ENCODE measurements at places on chromosomes 4 and X. TPM values are rescaled to one million over a fixed set of nuclear protein-coding genes. Genes with fewer than 3 reads are reported as not detected.
A peak's percentile ranks its signal among the peaks of the same experiment; 100 is the strongest.

GRCh38 chr4:40124690-40125089, 68.0 kb downstream of the N4BP2 start:
- no peak for DNase-seq

DNA sequence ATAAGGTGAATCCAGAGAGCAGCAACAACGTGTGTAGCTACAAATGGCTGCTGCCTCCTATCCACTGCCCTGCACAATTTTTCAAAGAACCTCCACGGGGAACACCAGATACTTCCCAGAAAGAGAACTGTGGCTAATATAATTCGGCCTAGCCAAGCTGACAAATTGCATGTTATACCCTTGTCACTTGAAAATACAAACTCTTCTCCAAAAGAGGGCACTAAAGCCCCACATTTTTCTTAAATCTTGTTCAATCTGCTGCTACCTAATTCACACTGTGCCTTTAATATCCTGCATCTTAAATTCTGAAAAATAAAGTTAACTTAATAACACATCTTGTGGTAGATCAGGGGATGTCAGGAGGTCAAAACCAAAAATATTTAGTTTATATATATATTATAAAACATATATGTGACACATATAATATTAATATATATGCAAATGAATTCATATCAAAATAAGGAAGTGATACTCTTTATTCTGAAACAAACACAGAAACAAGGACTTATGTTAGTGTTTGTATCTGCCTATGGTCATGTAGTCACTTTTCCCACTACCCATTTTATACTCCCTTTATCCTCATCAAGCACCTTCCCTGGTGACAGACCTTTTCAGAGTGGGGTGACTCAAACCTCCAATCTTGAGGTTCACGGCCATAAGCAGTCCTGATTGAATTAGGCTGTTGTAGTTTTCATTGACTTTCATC, 24.1 kb downstream of the CT45A1 start:
- DNase-seq, result no peak

- DNase-seq, result no peak
Observed at GRCh38 chrX:38968344-38969216, 167.3 kb downstream of the MID1IP1 start.

- DNase-seq, result no peak
Observed at GRCh38 chrX:115625572-115626301, 64.8 kb downstream of the PLS3 start.

GRCh38 chrX:68355629-68355920, 77.7 kb downstream of the OPHN1 start:
- no peak for DNase-seq

GRCh38 chr4:25154594-25155265, 5.5 kb downstream of the SEPSECS start:
- DNase-seq, result peak; percentile 69

DNA sequence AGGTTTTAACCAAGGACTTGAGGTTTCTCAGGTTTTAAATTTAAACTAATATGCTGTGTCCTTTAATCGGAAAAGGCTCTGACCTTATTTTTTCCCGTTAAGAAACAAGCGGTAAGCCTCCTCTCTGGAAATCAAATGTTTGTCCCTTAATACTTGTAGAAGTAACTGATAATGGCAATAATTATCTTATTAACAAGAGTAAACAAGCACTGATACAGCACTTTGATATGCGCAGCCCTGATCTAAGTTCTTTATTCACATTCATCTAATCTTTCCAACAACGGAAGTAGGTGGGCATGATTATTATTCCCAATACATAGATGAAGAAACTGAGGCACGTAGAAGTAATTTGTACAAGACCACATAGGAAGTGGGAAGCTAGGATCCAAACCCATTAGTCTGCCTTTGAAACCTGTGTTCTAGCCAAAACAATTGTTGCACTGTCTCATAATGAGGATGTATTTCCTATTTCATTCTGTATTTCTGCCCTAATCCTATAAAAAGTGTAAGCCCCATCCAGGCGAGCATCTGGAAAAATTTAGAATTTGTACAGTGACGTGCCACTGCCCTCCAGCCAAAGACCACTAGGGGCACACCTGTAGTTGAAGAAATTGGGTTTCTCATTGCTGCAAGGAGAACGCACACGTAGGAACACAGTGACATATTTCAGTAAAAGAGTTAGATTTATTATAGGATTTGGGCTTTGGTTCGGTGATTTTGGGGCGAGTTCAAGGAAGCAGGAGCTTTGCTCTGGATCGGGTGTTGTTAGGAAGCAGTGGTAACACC, 606 bp downstream of the CXorf58 start:
- no peak for DNase-seq

DNA sequence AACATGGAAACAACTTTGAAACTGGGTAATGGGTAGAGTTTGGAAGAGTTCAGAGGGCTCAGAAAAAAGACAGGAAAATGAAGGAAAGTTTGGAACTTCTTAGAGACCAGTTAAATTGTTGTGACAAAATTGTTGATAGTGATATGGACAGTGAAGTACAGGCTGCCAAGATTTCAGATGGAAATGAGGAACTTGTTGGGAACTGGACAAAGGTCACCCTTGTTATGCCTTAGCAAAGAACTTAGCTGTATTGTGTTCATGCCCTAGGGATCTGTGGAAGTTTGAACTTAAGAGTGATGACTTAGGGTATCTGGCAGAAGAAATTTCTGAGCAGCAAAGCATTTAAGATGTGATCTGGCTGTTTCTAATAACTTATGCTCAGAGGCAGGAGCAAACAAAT, 5.1 kb upstream of the ARL13A start:
- DNase-seq, result no peak

DNA sequence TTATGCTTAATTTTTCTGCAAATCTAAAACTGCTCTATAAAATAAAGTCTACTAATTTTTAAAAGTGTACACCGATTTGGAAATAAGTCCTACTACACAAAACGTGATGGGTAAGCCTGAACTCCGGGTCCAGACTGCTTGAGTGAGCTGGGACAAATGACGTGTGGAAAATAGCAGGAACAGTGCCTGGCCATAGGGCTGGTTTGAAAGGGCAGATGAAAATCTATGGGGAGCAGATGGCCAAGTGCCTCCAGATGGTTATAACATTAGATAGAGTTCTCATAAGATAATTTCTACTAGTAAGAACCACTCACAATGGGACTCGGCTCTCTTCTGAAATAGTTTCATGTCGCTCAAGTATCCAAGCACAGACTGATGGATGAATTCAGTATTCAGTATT, 52.5 kb downstream of the F11 start:
- DNase-seq, result no peak

DNA sequence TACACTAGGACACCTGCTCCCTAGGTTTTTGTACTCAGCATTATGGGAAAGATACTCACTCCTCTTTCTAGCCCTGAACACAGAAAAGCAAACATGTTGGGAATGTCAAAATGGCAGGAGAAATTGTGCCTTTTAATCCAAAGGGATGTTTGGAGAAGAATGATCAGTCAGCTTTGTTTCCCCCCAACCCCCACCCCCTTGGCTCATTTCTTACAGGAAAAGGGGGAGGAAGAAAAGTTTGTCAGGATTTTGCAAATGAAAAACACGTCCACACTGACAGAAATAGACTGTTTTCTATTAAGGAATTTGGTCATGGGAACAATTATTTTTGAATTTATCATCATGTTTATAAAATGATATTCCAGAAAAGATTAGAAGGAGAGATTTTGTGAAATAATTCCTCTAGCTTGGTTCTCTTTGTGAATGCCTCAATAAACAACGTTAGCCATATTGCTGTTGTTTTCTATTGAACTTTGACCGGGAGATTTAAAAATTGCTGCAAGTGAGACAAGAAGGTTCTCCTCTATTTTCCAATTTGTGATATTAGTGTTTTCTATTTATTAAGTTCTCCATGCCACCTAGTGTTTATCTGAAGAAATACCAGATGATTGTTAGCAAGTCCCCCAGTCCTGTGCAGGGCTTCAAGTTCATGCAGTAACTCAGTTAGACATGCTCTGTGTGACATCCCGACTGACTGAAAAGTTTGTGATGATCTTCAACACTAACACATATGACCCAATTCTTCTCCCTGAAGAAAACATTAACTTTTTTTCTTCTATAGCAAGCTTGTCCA, 31.3 kb upstream of the TFDP3 start:
- DNase-seq, result no peak

DNA sequence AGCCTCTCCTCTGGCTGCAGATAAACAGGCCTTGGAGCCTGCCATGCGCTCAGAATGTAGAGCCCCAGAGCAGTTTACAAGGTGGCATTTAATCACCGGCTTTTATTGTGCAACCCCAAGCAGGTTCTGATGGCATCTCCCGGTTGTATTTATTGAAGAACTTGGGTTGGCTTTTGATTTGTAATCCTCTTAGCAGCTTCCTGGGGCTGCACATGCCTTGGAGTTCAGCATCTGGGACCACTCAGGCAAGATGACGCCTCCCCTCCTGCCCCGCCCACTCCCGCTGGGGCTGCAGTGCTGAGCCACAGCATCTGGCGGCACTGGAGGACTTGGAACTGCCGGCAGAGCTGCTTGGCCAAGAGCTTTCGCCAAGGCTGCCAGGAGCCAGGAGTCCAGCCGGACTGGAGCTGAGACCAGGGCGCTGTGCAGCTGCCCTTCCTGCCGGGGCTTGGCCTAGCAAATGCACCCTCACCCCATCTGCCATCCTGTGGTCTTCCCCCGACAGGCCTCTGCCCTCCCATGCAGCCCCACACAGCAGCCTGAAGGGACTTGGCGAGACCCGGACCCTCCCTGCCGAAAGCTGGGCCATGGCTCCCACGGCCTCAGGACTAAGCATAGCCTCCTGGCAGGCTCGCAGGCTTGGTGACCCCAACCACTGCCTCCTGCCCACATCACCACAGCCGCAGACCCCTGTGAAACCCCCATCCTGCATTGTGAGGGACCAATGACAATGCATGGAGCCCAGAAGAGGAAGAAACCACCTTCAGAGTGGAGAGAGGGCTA, 5.4 kb downstream of the HTRA3 start:
- no peak for DNase-seq

GRCh38 chrX:30995060-30995700, 76.7 kb downstream of the FTHL17 start:
- no peak for DNase-seq

DNA sequence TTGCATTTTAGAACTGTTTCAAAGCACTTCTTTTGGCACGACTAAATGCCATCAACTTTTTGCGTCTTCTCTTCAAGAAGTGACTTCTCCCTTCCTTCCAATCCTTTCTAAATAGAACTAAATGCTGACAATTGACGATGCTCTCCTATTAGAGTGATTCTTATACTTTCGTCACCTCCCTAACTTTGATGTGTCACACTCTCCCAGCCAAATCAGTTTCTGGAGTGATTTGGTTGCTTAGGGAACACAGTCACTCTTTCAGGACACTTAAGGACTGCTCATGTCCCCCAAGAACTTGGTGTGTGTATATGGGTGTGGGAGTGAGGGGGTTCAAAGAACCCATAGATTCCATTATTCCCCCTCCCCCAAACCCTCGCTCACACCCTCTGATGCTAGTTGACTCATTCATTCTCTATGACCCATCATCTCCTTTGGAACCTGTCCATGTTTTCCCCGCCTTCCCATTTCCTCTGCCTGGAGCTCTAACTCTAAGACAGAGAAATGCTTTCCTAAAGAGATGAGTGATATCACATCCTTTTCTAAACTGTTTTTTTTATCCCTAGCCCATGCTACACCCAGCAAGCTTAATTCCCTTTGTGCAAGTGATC, 26.8 kb upstream of the AREG start:
- DNase-seq, result peak; percentile 69

DNA sequence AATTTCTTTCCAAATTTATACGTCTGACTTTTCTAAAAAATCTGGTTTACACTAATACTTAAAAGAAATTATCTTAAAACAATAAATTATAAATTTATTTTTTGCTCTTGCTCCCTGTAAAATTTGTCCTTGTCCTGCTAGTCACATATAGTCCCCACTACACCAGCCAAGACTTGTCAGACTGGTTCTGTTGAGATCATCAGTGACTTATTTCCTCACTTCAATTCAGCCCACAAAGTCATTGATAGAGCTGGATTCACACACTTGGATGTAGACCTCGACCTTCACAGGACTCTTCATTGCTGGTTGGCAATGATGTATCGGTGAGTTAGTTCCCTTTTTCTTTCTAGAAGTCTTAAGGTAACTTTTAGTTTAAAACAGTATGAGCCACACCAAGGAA, at the start of gene TMPRSS11E:
TSS of gene TMPRSS11E (plus strand) at position 263 of the 400 bp plus-strand sequence. CDS start at position 313, 50 bp downstream.
- no peak for DNase-seq

DNA sequence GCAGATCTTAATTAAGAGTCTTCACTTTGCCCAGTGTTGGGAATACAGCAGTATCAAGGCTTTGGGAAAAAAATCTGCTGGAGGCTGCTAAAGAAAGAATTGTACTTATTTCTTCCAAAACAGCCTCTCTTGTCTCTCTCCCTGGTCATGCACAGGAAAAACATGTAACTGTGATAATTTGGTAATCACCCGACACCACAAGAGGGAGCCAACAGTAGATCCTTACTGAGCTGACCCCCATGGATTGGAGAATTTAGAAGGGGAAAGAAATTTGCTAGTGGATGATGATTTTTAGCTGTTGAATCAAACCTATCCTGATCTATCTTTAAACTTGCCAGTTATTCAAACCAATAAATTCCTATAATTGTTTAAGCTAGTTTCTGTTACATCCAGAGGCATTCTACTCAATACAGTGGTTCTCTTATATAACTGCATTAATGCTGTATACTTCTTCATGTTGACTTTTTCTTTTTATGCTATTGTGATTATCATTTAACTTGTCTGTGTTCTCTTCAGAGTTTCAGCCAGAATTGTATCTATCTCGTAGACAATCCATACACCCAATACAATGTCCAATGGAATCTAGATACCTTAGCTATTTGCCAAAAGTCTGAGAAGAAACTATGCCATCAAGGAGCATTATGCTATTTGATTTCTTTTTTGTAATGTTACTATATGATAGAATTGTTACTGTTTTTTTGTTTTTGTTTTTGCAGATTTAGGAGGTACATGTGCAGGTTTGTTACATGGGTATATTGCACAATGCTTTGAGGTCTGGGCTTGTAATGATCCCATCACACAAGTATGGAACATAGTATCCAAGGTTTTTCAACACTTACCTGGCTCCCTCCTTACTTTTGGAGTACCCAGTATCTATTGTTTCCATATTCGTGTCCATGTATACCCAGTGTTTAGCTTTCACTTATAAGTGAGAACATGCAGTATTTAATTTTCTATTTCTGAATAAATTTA, 31.3 kb upstream of the ARHGEF38 start:
- DNase-seq, result peak; percentile 64

GRCh38 chr4:101171747-101172146, 175.6 kb downstream of the PPP3CA start:
- DNase-seq, result peak; percentile 51

GRCh38 chrX:9062641-9063040, 28.7 kb upstream of the FAM9B start:
- DNase-seq, result no peak

- DNase-seq, result no peak
Observed at GRCh38 chr4:140256941-140257340, 103.0 kb upstream of the MAML3 start.

FAT4 gene
- 2.3 TPM for total RNA-seq

CPZ gene
- total RNA-seq, result 0.20 TPM

RBM46 gene
- 0.52 TPM for total RNA-seq

GPM6B gene
- 0.87 TPM for total RNA-seq

Data from renal cortical epithelial cell (primary cell).